Esophagus mucosa (tissue), 1 donor: ENCODE measurements at places on chromosomes 5 and 9. TPM values are rescaled to one million over a fixed set of nuclear protein-coding genes. Genes with fewer than 3 reads are reported as not detected.

GRCh38 chr5:180873615-180874520, 12.8 kb upstream of the ZFP62 start:
- ATAC-seq: peak; percentile 69

DNA sequence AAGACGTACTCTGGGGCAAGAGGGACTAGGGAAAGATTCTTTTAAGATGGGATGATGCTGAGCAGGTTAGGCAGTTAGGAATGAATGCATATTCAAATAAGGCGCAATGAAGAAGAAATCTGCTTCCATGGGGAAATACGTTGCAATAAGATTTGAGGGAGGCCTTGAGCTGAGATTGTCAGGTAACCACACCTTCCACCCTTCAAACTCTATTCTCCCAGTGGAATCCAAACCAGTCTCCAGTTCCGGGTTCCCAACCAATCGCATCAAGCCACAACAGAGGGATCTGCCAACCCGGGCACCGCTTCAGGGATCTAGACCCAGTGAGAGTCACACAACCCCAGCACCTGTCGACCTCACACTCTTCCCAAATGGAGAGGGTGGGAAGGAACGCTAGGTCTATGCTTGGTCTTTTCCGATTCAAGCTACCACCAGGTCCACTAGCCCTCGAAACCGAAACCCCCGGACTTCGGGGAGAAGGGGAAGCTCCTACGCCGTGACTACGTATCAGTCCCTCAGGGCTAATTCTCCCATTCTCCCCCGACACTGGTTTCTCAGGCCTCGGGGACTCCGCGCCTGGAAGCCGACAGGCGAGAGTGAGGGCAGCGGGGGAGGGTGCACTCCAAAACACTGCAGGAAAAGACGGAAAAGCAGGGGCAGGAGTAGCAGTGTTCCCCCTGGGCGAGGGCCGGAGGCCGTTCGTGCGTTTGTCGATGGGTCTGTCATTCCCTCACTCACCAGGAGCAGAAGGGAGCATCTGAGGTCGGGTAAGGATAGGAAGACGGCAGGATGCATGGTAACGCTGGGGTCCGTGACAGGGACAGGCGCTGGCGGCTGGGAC, 534 bp downstream of the ERP44 start:
- ATAC-seq: peak; percentile 80

Gene GPX3
- total RNA-seq: 125 TPM

- ATAC-seq: no peak
Measured at GRCh38 chr9:134791009-134791408, 89.6 kb upstream of the FCN2 start.

Gene INSL4
- total RNA-seq: not detected

- no peak for ATAC-seq
Measured at GRCh38 chr5:69035665-69036064, 58.1 kb upstream of the SLC30A5 start.

Gene ADAMTSL2
- 0.88 TPM for total RNA-seq

DNA sequence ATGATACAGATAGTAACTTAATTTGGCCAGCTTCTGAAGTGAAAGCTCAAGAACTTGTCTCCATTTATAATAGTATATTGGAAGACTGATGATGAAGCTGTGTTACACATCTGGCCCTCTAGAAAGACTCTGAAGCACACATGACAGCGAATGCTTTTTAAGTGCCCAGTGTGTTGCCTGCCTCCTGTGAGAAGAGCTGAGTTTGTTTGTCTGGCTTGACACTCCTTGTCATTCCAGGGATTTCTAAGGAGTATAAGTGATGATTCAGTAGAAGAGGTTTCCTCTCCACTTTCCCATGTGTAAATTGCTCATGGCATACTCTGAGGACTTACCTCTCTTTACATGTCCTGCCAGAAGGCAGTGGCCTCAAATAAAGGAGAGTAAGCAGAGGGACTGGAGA, 30.4 kb upstream of the LRRTM2 start:
- no peak for ATAC-seq

- ATAC-seq: peak; percentile 80
Measured at GRCh38 chr5:9653811-9654210, 23.7 kb upstream of the TAS2R1 start.

DNA sequence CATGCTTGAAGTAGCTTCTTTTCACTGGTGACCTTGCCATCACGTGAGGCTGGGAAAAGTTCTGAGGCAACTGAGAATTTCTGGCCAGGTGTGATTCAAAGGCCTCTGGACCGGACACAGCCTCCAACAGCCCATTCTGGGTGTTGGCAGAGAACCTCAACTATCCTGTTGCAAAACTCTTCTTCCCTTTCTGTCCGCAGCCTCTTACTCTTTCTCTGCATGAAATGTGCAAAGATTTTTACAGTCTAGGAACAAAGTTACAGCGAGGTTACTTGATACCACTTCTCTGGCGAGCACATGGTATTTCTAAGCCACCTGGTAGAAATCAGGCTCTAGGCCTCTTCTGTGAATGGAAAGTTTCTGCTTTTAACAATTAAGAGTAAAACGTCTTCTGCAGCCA, 79.2 kb downstream of the FREM1 start:
- ATAC-seq: no peak

DNA sequence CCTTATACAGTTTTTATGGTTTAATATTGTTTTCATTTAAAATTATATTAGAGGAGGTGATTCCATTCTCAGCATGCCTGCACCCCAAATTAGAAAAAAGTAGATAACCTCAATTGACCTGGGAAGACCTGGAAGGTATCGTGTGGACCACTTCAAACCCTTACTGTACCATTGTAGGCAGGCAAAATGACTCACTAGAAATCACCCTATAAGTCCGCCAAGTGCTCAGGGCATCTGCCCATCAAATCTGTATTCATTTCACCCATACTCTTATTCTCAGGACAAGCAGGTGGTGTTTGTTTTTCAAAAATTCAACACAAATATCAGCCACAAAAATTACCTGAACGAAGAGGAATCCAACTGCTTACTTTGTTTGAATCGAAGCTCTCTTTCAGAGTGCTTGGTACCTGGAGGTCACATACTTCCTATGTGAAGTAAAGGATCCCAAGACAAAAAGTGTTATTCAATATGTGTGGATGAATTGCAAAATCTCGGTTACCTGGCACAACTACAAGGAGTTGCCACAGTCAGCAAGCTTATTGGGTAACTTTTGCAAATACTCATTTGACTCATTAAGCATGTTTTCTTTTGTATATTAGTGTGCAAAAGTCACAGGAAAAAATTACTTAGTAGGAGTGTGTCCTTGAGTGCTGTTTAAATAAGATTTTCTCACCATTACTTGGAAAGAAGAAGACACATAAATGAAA, 216.2 kb downstream of the ENC1 start:
- ATAC-seq: peak; percentile 83

DNA sequence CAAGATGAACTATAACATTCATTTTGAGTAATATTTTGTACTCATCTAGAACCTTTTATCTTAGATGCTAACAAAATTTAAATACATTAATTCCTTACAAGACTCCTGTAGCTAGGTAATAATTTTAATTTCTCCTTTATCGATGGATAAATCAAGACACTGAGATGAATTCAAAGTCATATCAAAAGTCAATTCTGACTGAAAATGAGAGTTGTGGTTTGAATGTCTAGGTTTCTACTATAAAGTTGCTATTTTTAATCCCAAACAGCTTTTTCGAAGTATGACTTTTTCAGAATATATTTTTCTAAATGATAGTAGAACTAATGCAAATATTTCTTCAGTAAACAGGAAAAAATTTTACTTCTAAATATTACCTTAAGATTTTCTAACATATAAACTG, 491.7 kb upstream of the FAM174A start:
- ATAC-seq: no peak

Gene PRDM9
- total RNA-seq: not detected

Gene ADAMTSL1
- total RNA-seq: 1.5 TPM

Gene EQTN
- not detected for total RNA-seq

Gene SNCAIP
- 2.3 TPM for total RNA-seq

Gene ARL14EPL
- total RNA-seq: not detected
